Eye (tissue), 1 donor: ENCODE measurements at places on chromosomes 1 and 21.

GRCh38 chr1:240666568-240667198 is 54.7 kb upstream of the GREM2 start:
- DNase-seq: no peak

DNA sequence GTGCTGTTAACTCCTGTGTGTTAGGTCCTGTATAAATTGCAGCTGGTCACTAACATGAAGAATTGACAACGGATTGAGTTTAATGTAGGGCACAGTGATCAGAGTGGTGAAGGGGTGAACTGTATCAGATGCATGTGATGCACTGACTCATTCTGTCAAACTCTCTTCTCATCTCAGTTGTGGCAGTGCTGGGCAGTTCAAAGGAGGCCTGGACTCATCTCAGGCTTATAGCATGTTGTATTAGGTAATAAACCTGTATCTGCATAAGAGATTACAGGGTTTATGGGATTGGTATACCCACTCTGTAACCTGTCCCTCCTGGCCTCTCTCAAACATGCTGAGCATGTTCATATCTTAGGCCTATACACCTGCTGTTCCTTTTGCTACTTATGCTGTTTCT is 12.4 kb upstream of the GBP3 start:
- DNase-seq: no peak

GRCh38 chr1:45604239-45604638 is 19.6 kb downstream of the CCDC17 start:
- DNase-seq: no peak

DNA sequence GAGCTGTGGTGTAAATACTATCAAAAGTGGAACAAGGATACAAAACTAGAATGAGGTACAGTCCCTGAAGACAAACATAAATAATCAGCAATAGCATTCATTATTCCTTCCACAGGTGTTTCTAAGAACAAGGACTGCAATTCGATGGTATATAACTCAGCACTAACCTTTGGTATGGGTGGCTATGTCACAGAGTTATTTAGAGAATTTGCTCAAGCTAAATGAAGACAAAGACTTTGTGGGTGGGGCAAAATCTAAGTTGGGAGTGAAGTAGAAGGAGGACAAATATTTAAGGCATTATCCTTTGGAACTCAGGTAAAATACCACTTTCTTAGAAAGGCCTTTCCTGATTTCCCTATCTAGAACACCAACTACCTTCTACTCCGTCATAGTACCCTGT is 51.5 kb upstream of the CNN3 start:
- DNase-seq: no peak

GRCh38 chr1:22745669-22746585 is 35.3 kb downstream of the EPHB2 start:
- no peak for DNase-seq

- DNase-seq: peak; percentile 60
Measured at GRCh38 chr1:232186931-232187330, 443.0 kb downstream of the SIPA1L2 start.

GRCh38 chr1:93675931-93676330 is 5.7 kb downstream of the BCAR3 start:
- no peak for DNase-seq

DNA sequence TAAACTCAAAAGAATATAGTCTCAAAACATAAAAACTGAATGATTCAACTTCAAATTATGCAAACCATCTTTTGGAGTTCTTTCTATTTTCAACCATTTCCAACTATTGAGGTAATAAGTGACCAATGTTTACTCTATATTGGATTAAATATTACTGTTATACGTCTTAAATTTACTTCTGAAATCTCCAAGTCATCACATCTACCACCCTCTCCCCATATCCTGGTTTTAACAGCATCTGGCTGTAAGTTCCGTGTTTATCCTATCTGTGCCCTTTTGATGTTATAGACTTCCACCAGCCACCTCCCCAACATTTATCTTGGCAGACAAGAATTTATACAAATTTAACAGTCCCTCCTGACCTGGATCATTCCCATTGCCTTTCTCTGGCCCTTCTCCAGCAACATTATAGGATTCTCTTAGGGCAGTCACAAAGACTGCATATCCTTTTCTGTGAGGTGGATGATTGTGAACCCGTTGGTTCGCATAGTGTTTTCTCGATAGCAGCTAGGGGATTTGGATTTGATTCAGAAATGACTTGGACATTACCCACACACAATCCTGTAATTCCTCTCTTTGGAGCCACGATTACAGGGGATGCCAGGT is 313.4 kb upstream of the FMN2 start:
- no peak for DNase-seq

GRCh38 chr1:117467336-117467735 is 100.1 kb downstream of the MAN1A2 start:
- no peak for DNase-seq

DNA sequence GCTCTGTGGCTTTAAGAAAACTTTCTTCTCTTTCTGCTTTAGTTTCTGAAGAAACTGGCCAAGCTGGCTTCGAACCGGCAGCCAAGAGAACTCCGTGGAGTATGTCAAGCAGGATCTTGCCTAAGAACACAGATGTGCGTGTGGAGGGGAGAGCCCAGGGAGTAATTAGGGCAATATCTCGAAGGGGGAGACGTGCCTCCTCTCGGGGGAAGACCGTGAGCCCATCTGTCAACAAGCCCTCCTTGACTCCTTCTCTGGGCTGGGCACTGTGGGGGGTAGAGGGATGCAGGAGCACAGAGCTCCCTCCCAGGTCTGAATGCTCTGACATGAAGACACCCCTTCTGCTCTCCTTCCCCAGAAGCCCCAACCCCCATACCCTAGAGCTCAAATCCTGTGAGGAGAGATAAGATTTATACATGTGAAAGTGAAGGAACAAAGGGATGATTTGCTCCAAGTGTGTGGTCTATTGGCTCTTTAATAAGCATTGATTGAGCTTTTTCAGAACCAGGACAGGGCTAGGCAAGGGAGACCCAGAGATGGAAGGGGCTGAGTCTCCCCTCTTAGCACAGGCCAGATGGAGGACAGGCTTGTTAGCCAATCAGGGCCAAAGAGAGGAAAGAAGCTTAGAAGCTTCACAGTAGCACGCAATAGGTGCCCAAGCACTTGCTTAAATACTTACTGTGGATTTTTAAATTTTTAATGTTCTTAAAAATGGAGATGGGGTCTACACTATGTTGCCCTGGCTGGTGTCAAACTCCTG is 37.5 kb downstream of the EDN2 start:
- DNase-seq: peak; percentile 67

DNA sequence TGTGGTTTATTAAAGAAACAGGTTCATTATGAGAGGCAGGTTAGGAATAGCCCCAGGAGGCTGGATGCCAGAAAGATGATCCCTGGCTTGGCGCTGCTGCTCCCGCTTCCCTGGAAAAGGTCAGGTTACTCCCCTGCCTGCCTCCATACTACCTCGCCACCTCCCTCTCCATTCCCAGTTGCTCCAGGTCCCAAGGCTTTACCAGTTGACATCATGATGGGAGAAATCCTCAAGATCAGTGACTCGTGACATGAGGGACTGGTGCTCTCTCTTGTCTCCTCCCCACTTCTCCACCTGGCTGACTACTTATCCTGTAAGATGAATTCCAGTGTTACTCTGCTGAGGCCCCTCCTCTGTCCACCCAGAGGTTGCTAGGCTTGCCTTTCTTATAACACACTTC is 19.7 kb downstream of the VASH2 start:
- DNase-seq: no peak

DNA sequence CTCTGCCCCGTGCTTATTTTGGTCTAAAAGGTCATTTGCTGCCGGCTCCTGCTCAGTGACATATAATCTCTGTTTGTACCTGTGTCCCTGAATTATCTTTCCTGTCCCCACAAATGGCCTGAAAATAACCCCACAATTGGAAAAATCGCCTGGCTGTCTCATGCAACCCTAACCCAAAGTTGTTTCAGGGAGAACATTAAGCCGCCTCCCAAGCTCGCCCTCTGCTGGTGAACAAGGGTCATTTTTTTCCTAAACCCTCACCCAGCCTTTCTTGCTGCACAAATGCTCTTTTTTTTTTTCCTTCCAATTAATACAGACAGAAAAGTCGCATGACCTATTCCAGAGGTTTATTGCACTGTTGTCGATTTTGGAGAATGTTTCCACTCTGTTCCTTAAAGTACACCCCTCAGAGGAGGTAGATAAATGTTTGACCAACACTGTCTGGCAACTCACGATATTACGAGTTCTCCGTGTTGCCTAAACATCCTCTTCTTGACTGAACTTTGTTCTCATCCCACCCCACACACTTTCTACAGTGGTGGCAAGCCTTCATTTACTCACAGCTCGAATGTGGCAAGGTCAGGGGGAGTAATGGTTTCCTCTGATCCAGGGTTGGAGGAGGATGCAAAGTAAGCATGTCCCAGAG is 148.7 kb downstream of the ZZZ3 start:
- peak; percentile 87 for DNase-seq

DNA sequence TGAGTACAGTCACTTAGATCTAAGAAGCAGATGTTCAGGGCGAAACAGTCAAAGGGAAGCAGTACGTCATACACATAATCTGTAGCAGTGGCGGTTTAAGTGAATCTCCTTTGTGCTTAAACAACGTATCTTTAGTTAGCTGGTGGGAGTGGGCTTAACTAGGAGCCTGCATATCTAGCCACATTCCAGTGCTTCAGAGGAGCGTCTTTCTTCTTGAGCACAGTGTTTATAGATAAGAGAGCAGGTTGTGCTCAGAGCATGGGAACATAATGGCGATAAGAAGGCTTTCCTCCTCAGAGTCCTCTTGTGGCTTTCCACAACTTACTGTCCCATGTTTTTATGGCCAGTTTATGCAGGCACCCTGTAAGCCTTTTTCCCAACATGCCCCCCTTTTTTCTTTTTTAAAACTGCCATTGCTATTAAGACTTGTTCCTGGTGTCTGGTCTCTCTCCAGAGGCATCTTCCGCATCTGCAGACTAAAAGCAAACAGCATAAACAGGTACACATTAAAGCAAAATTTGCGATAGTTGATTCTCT is 3.2 kb downstream of the DAP3 start:
- DNase-seq: no peak

DNA sequence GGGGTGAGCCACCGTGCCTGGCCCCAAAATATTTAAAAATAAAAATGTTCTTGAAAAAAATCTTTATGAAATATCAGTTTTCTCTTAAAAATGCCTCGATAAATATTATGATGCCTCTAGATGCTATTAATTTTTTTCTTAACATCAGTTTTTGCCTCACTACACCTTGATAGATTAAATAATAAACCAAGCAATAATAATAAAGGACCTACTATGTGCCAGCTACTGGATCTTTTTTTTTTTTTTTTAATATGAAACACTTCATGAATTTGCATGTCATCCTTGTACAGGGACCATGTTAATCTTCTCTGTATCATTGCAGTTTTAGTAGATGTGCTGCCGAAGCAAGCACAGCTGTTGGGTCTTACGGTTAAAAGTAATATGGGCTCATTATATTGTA is 17.5 kb upstream of the TBX19 start:
- DNase-seq: no peak

DNA sequence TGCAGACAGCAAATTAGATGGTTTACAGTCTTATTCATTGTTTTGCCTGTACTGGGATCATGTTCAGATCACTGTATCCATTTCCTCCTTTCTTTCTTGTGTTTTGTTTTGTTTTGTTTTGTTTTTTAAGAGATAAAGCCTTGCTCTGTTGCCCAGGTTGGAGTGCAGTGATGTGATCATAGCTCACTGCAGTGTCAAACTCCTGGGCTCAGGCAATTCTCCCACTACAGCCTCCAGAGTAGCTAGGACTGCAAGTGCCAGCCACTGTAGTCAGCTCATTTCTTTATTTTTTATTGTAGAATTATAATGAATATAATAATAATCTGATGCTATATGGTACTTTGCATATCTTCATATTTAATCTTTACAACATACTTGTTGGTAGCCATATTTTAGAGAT is 403.7 kb upstream of the B3GALT2 start:
- no peak for DNase-seq

DNA sequence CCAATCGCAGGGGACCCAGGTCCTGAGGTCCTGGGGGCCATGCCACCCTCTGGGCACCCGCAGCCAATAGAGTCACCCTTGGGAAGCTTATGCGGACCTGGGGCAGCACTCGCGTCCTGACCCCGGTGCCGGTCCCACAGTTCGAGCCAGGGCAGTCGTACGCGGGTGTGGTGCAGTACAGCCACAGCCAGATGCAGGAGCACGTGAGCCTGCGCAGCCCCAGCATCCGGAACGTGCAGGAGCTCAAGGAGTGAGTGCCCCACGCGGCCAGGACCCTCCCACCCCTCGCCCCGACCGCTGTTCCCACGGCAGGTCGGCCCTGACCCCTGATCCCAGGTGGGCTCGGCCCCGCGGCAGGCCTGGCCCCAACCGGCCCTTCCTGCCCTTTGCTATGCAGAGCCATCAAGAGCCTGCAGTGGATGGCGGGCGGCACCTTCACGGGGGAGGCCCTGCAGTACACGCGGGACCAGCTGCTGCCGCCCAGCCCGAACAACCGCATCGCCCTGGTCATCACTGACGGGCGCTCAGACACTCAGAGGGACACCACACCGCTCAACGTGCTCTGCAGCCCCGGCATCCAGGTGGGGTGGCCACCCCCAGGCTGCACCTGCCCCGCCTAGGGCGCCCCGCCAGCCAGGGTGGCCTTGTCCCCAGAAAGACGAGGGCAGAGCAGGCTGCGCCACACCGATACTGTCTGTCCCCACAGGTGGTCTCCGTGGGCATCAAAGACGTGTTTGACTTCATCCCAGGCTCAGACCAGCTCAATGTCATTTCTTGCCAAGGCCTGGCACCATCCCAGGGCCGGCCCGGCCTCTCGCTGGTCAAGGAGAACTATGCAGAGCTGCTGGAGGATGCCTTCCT is 20.5 kb downstream of the COL6A1 start:
- DNase-seq: no peak

DNA sequence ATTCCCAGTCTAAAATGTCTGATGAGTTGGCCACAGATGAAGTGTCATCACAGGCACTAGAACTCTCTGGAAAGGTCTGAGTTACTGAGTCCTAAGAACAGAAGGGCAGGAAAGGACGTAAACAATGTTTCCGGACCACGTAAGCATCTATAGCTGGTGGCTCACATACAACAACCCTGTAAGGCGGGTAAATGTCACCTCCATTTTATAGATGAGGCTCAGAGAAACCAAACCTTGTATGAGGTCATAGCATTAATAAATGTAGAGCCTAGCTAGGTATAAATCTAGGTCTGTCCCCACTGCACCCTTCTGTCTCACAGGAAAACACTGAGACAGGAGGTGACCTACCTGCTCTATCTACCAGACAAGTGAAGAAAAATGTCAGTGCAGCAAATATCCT is 86.6 kb downstream of the CSMD2 start:
- no peak for DNase-seq

DNA sequence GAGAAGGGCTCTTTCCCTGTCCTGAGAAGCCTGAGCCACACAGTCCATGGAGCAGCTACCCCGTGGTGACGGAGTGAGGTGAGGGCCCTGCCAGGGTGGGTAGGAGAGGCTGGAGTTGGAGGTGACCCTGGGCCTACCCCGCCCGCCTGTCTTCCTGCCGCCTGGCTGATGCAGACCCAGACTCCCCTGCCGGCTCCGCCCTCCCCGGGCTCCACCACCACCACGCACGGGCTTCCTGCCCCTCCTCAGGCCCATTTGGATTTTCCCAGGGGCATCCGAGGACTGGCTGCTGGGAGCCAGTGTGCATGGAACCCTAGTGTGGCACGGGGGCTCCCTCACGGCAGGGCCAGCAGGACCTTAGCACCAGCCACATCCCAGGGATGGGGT is 32.5 kb downstream of the PODN start:
- no peak for DNase-seq
